ENCODE measurements at places on chromosomes 13 and 19. TPM values are rescaled to one million over a fixed set of nuclear protein-coding genes. Genes with fewer than 3 reads are reported as not detected.

Gene KDELR1
- 136 TPM for total RNA-seq

Gene SLITRK1
- total RNA-seq = not detected

Gene TLE6
- total RNA-seq = not detected

Gene GRIN2D
- total RNA-seq = 0.27 TPM

Gene TUBA3C
- not detected for total RNA-seq

- no peak for DNase-seq
Measured at GRCh38 chr19:19436137-19436691, 30.7 kb downstream of the GATAD2A start.

GRCh38 chr13:91482427-91482826 lies 84.0 kb downstream of the GPC5 start:
- DNase-seq = no peak

DNA sequence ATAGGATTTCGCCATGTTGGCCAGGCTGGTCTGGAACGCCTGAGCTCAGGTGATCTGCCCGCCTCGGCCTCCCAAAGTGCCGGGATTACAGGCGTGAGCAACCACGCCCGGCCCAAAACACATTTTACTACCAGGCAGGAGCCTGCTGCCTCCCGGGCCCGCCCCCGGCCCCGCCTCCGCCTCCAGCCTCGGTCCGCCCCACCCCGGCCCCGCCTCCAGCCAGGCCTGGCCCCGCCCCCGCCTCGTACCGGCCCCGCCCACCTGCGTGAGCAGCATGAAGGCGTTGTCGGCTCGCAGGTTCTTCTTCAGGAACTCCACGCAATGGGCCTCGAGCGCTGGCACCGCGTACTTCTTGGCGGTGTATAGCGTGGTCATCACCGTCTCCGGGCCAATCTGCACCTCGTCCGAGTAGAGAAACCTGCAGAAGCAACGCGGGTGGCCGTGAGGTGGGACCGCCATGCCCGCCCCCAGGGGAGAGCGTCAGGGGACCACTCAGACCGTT lies 22.7 kb downstream of the BTBD2 start:
- DNase-seq = no peak

DNA sequence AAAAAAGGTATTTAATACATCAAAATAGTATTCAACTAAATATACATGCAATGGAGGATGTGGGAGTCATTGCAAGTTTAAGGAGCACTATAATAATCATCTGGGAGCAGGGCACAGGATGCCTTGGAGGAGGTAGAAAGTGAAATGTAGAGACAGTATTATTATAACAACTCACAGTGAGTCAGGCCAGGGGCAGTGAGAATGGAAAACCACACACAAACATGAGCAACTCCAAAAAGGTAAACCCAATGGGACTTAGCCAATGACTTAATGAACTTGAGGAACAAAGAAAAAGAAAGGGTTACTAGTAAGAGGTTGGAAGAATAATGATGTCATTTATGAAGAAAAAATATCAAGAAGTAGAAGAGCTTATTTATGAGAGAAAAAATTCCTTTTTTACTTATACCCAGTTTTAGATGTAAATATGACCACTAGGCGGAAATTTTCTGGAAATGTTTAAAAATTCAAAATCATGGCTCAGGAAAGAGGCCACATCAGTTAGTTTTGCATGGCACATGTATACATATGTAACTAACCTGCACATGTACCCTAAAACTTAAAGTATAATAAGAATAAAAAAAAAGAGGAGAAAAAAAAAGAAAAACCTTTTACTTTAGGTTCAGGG lies 389.3 kb downstream of the SUCLA2 start:
- DNase-seq = no peak

GRCh38 chr19:40411125-40411842 lies 1.9 kb downstream of the PRX start:
- DNase-seq = no peak

- no peak for DNase-seq
Measured at GRCh38 chr19:5205381-5205780, 135.2 kb downstream of the PTPRS start.

DNA sequence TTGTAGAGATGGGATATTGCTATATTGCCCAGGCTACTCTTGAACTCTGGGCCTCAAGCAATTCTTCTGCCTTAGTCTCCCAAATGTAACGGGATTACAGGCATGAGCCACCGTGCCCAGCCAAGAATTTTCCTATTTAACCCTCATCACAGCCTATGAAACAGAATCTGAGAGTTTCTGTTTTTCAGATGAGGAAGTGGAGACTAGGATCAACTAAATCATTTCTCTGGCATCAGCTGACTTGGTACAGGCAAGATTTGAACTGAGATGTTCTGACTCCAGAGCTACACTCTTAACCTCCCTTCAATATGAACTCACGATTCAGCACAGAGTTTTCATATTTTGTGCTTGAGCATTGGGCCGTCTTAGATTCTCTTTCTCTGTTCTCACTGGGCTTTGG lies 8.1 kb downstream of the ZNF460 start:
- DNase-seq = no peak

DNA sequence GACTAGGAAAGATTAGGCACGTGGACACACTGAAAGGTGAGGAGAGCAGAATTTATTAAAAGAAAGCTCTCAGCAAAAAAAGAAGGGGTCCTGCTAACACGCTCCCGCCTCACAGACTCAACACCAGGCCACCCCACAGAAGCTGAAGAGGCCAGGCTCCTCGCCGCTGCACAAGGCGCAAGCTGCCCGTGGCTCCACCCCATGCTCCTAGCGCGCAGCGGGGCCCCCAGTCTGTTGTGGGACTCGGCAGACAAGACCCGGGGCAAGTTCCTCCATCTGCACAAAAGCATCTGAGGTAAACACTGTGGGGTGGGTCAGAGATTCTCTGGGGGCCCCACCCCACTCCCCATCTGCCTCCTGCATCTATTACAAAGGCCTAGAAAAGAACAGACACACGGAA lies 1462.4 kb downstream of the EFNB2 start:
- DNase-seq = no peak

Measured in Peyer's patch (tissue), 4 donors.